ENCODE measurements at places on chromosomes 7 and 10.

DNA sequence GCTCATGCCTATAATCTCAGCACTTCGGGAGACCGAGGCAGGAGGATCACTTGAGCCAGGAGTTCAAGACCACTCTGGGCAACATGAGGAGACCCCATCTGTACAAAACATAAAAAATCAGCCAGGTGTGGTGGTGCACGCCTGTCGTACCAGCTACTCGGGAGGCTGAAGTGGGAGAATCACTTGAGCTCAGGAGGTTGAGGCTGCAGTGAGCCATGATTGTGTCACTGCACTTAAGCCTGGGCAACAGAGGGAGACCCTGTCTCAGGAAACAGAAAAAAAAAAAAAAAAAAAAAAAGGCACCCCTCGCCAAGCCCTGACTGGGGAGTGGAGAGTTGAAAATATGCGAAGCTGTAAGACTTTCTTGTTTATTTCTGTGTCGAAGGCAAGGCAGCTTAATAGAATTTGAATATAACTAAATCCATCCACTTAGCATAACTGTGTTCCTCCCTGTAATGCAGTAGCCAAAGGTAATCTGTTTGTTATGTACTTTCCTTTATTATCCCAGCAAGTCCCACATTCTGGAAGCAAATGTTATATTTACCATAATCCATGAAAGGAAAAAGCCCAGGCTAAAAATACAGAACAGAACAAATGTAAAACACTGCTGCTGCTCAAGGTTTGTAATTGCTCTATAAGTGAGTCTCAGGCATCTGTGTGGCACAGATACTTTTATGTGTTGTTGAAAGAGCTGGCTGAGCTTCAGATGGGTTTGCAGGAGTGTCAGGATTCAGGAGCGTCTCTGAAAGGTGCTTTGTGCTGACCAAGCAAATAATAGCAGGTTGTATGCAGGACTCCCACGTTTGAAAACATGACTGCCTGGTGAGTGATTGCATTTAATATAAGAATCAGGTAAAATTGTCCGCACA lies 127.2 kb downstream of the CELF2 start:
- DNase-seq, result no peak

DNA sequence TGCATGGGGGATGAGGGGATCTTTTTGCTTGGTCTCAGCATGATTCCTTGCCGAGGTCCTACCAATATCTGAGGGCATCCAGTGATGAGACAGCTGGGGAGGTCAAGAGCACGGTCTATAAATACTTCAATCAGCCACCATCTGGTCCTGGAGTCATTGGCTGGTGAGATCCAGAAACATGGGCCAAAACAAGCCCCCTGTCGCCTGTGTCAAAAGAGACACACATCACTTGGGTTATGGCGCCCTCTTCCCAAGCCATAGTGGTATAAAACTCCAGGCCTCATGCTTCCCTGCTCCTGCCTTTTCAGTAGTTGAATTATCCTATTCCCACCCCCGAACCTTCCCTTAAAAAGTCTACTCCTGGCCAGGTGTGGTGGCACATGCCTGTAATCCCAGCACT lies 60.9 kb downstream of the SLC35B4 start:
- no peak for DNase-seq

DNA sequence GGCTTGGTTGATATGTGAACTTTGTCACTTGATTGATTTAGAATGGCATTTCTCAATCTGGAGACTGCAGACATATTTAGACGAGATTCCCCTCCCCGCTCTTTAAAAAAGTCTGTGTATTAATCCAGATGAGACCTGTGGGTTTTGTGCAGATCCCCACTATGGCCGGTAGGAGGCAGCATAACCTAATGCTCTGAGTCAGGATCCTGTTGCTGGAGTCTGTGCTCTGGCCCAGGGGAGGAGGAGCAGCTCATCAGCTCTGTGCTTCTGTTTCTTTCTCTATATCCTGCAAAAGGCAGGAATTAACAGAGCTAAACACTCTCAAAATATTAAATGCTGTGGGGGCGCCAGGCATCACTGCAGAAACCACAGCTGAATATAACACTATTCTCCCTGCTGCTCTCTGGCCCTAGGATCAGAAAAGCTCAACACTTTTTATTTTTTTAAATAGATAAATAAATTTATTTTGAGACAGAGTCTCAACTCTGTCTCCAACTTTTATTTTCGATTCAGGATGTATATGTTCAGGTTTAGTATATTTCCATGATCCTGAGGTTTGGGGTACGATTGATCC lies 23.9 kb upstream of the SEPHS1 start:
- peak; percentile 60 for DNase-seq

- no peak for DNase-seq
These were observed 1306.6 kb downstream of the XPNPEP1 start for GRCh38 chr10:108616559-108617285.

GRCh38 chr10:91054325-91054724 lies 133.4 kb upstream of the ANKRD1 start:
- no peak for DNase-seq

GRCh38 chr7:127514499-127514898 lies 70.9 kb downstream of the GCC1 start:
- DNase-seq, result no peak

DNA sequence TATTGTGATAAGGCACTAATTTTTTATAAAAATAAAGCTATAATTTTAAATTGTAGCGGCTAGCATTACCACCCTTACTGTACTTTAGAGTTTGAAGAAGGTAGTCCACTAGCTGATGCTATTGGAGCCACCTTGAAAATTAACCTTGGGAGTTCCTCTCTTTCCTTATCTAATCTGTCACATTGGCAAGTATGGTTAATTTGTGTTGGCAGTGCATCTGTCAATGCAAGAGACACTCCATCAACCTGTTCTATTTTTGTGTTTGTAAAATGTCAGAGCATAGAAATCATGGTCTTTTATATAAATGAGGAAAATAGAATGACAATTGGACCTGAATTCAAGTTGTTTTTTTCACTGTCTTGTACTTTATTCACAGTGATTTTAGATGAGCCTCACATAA lies 20.5 kb downstream of the GLCCI1 start:
- DNase-seq, result no peak

- no peak for DNase-seq
These were observed 61.4 kb upstream of the PPP1R3C start for GRCh38 chr10:91694170-91694794.

DNA sequence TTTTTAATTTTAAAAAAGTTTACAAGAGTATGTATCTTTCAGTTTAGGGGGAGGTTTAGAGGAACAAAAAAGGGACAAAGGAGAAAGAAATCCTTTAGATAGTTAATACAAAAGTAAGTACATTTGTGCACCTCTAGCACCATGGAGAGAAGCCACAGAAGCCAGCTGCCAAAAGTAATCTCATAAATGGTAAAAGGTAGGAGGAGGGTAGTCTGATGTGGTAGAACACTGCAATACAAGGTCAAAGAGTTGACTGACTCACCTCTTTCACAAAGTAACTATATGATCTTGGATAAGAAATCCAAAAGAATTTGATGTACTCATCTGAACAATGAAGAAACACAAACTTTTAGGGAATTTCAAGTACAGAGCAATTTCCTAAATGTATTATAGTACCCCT lies 68.1 kb downstream of the CNOT4 start:
- no peak for DNase-seq

DNA sequence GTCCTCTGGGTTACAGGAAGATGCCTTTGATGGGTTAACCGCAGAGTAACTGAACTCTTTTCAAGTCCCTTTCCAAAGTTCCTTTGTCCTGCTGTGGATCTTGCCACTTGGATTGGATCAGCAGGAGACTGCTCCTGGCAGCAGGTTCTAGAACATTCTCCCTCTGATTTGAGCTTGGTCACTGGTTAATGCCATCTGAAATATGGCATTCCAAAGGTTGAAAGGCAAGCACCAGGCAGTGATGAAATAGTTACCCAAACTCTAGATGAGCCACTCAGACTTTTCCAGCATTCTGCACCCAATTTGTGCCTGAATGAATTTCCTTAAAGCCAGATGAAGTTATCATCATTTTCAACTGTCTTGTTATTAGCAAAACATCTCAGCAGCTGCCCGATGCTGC lies 343.9 kb downstream of the RNLS start:
- DNase-seq, result no peak

All from NCI-H2107 (cell line).